ENCODE measurements at places on chromosomes 5 and 9.

DNA sequence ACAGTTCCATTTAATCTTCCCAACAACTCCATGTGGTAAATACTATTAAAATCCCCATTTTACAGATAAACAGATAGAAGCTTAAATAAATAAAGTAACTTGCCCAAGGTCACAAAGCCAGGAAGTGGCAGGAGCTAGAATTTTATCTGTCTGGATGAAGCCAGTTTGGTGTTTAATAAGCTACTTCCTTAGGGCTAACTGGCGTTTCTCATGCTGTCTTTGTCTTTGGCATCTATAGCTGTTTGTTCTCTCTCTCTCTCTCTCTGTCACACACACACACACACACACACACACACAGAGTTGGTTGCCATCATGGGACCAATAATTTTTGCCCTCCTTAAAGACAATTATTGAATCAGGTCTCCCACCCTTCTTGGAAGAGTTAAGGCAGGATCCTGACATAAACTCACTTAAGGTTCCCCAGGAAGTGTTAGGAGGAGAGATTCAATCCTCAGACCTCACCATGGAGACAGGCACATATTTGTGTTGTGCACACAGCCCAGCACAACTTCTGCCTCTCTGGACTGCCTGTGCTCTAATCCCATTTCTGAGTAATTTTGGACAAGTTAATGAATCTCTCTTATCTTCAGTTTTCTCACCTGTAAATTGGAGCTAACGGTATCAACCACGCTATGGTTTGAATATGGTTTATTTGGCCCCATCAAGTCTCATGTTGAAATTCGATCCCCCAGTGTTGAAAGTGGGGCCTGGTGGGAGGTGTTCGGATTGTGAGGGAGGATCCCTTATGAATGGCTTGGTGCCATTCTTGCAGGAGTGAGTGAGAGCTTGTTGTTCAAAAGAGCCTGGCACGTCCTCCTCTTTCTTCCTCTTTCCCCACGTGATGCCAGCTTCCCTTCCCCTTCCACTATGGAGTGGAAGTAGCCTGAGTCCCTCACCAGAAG is 8.3 kb upstream of the ADRA1B start:
- no peak for DNase-seq

GRCh38 chr5:76547242-76547890 is 75.8 kb downstream of the F2RL2 start:
- no peak for DNase-seq

- DNase-seq, result no peak
Measured at GRCh38 chr5:67925511-67925910, 290.0 kb upstream of the PIK3R1 start.

- no peak for DNase-seq
Measured at GRCh38 chr5:101673120-101673519, 623.0 kb downstream of the SLCO4C1 start.

GRCh38 chr5:149432376-149432775 is 53.3 kb upstream of the IL17B start:
- no peak for DNase-seq

Data from nephron progenitor cell (in vitro differentiated cells).